ENCODE measurements at places on chromosomes 2 and 18.

DNA sequence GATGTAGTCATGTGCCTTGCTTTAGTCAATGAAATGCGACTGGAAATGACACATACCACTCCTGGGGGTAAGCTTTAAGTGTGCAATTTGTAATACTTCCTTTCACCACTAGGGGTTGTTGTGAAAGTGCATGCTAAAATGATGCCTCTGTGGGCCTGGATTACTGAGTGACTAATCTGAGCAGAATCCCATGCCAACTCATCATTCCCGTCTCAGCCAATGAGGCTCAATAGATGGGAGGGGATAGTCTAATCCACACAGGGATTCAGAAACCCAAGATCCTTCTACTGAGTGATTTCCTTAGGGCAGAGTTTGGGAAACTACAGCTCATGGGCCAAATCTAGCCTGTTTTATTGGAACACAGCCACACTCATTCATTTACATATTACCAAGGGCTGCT lies 54.0 kb downstream of the HRH4 start:
- no peak for DNase-seq

DNA sequence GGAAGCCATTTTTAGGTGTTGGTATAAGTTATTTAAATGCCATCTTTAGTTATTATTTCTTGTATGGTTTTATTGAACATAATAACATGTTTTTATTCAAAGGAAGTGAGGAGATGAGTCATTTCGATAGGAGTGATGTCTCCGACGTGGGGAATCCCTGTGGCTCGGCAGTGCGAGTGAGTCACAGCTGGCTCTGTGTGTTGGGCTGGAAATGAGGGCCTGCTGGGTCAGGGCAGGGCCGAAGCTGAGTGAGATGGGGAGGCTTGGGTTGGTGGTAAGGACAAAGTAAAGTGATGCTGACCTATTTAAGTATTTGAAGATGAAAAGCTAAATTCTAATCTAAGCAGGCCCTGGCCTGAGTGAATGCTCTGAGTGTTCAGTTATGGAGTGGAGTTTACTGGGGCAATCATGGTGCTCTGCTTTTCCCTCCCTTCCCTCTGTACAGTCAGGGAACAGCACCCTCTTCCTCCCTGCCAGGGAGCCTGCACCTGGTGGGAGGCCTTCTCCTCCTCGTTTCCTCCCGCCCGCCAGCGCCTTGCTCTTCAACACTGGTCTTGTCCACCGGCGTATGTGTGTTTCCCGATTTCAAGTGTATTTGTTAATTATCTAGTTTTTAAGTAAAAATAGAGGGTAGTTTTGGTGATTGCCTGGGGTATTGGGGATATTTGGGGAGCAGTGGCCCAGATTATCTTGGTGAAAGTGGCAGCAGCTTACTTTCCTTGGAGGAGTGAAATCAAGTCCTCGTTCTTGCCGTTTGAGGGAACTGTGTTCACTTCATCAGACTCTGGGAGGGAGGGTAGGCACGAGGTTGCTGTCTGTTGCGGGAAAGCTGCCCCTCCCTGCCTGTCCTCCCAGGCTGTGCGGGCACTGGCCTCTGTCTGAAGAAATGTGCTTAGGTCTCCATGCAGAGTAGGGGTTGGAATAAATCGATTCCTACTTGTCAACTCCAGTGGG lies 157.0 kb downstream of the LDLRAD4 start:
- no peak for DNase-seq

DNA sequence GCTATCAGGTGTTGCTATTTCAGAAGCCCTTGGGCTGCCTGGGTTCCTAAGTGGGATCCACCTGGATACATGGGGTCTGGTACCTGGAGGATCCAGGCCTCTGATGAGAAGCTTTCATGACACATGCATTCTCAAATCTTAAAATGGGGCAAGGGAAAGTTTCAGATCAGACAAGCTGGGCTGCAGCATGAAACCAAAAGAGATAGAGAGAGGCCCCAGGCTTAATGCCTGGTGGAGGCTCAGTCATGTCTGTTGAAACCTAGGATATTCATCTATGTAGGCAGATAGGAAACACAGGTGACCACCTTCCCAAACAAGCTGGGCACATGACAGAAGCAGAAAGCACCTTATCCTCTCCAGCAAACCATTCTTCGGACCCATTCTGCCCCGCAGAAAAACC lies 18.8 kb upstream of the PLB1 start:
- no peak for DNase-seq

- no peak for DNase-seq
These were observed 521.0 kb upstream of the RAB6C start for GRCh38 chr2:129458436-129458835.

GRCh38 chr2:215828528-215829184 lies 184.7 kb downstream of the MREG start:
- DNase-seq = peak; percentile 6

DNA sequence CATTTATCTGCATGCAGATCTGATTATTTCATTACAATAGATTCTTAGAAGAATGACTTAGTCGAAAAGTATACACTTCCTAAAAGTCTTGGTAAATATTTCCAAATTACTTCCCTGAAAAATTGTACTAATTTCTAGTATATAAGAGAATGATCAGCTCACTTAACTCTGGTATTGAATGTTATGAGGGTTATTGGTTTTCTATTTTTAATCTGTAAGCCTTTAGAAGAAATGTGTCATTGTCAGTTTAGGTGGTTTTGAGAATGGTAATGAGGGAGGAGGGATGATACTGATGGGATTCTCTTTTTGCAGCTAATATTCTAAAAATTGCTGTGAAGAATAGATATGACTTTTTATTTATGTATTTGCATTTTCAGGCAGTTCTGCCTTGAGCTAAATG lies 23.9 kb downstream of the MOB4 start:
- DNase-seq = no peak

- DNase-seq = no peak
These were observed 904.3 kb downstream of the LRP1B start for GRCh38 chr2:141226560-141226959.

GRCh38 chr18:961644-962355 lies 57.1 kb downstream of the ADCYAP1 start:
- peak; percentile 0 for DNase-seq

GRCh38 chr18:34915046-34915445 lies 126.2 kb upstream of the MAPRE2 start:
- DNase-seq = no peak

DNA sequence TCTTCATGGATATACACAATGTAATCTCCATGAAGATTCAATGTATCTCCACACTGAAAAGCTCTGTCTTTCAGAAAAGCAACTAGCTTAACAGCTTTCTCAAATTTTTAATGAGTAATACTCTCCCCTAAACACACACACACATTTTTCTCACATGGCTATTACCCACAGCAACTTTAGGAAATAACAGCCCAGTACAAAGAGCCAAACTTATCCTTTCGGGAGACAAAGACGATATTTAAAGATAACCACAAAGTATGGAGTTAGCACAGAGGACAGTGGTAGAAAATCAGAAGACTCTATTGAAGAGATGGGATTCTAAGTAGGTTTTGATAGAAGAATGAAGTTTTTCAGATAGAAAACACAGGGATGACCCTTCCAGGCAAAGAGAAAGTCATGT lies 394.9 kb upstream of the TRIB2 start:
- DNase-seq = no peak

GRCh38 chr2:235832941-235833340 lies 335.2 kb downstream of the GBX2 start:
- no peak for DNase-seq

- DNase-seq = no peak
These were observed 77.0 kb upstream of the CNGA3 start for GRCh38 chr2:98269274-98269673.

DNA sequence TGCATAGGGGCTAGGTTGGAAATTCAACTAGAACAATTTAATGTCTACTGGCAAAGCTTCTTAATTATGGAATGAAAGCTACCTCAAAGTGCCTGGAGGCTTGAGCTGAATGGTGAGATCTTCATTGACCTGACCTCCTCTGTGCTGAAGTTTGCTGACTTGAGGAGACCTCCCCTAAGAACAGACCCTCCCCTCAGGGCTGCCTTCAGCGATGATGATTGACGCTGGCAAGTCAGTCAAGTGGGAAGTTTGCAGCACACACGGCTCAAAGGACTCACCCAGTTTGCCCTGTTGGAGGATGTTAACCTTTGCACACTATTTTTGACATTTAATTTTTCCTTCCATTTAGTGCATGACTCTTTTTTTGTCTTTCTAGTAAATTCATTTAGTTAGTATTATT lies 17.2 kb upstream of the POLE4 start:
- no peak for DNase-seq

- no peak for DNase-seq
These were observed 245.5 kb upstream of the KCNJ3 start for GRCh38 chr2:154452906-154453493.

GRCh38 chr2:7594211-7594610 lies 677.0 kb downstream of the RNF144A start:
- DNase-seq = no peak

- no peak for DNase-seq
These were observed 10.8 kb downstream of the DUSP19 start for GRCh38 chr2:183089192-183089851.

DNA sequence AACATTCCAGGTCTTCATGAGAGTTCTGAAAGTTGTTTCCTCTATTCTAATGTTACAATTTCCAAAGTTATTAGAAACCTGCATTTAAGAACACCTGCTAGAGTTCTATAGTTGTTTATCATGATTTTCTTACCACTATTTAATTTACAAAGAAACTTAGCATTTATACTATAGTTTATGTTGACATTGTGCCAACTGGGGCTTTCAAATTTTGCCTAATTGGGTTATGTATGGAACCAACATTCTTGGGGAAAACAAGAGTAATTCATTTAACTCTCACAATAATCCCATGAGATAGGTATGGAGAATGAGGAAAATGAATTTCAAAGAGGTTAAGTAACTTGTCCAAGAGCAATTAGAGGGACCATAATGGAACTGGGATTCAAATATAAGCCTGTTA lies 28.8 kb upstream of the ADCYAP1 start:
- DNase-seq = no peak

GRCh38 chr2:236977063-236977851 lies 108.4 kb upstream of the COPS8 start:
- DNase-seq = no peak

- DNase-seq = no peak
These were observed 36.0 kb downstream of the DPYSL5 start for GRCh38 chr2:26883956-26884355.

GRCh38 chr18:70059684-70060083 lies 112.0 kb upstream of the CD226 start:
- no peak for DNase-seq

DNA sequence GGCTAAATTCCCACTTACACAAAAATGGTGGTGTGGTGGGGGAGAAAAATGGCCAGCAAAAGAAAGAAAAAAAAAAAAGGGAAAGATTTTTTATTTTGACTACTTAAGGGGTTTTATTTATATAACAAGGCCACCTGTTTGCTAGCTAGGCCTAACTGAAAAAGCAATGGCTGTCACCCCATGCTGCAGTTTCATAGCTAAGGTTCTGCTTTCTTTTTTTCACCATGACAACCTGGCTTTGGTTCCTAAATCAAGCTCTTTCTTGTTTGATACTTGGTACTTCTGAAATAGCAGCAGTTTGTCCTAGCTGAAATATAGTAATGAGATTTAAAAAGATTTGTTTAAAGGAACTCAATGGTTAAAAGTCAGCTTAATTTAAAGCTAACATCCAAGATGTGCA lies 433.2 kb upstream of the MEX3C start:
- no peak for DNase-seq

DNA sequence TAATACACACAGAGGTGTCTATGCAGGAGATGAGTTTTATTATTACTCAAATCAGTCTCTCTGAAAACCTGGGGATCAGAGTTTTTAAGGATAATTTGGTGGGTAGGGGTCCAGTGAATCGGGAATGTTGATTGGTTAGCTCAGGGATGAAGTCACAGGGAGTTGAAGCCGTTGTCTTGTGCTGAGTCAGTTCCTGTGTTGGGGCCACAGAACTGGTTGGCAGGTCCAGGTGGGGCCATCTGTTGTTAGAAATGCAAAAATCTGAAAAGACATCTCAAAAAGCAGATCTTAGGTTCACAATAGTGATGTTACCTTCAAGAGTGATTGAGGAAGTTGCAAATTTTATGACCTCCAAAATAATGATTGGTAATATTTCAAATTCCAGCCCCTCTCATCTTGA lies 86.9 kb downstream of the VSNL1 start:
- no peak for DNase-seq

DNA sequence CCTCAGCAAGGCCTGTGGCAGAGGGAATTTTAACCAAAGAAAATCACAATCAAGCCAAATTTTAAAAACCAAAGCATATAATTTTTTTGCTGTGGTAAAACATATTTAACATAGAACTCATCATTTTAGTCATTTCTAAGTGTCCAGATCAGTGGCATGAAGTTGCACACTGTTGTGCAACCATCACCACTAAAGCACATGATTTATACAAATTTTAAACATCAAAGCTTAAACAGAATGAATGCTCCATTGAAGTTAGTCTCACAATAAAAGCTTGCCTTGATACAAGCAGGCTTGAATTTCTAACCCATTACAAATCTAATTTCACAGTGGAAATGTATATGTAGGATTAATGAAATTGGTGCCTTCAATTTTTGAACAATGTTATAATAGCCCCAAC lies 31.2 kb downstream of the FTCDNL1 start:
- no peak for DNase-seq

- no peak for DNase-seq
These were observed 267.5 kb upstream of the SLC8A1 start for GRCh38 chr2:40719414-40719813.

DNA sequence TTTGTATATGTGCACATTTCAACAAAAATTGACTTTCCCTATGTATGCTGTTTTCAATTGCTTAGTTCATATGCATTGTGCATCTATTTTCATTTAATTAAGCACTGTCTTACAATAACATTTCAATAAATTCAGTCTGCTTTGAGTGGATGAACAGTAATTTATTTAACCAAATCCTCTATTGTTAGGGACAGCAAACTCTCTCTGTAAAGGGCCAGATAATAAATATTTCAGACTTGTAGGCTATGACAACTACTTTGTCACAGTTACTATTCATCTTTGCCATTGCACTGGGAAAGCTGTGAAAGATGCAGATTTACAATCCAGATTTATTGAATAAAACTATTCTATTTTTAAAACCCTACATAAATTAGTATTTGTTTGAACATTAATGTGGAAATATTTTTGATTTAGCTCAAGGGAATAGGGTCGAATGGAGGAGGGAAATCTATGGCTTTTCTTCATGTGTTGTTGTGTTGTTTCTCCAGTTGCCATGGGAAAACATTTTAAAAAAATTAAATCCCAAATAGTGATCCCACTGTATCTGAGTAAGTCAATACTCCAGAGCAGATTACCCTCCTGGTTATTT lies 14.2 kb upstream of the RAB27B start:
- DNase-seq = no peak

- DNase-seq = no peak
These were observed 4.9 kb upstream of the DRC1 start for GRCh38 chr2:26396734-26397298.

Measured in substantia nigra (tissue), 51 donors.